ENCODE measurements at places on chromosomes 1 and 21.
A peak's percentile ranks its signal among the peaks of the same experiment; 100 is the strongest.

DNA sequence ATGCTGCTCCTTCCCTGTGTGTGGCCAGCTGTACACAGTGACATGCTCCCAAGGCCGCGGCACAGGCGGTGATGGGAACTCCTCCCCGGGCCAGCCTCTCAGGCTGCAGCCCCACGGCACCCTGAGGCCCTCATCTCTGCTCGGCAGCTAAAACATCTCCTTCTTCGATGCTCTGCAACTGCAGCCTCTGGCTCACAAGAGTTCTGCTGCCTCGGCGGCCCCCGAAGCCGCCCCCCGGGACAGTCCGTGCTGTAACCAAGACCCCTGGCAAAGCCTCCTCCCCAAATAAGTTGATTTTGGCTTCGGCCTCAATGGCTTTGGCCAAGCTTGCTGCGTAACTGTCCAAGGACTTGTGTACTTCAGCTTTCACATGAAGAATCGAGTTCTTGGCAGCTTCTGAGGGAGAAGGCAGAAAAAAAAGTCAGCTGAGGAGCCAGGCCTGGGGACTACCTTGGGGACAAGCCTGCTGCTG lies 51.3 kb downstream of the GPR161 start:
- no peak for DNase-seq

DNA sequence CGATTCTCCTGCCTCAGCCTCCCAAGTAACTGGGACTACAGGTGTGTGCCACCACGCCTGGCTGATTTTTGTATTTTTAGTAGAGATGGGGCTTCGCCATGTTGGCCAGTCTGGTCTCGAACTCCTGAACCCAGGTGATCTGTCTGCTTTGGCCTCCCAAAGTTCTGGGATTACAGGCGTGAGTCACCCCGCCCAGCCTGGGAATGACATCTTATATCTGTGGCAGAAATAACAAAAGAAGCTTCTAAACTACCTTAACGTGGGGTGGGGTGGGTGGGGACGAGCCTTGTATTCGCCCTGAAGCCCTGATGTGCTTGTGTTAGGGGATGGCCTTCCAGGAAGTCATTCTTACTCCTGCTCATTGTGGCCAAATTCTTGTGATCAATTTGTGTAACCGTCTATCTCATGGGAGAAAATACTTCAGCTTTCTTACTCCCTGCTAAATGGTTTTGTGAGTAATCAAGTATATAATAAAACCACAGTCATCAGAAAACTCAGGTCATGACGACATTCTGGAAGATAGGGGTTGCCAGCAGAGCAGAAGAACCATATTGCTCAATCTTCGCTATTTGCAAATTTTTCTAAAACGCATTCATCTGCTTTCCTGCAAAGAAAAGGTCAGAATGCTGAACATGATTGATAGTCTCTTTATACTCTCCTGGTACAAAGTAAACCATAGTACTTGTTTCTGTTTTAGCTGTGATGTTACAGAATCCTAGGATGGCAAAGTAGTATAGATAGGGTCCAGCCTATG lies 63.2 kb downstream of the DIRAS3 start:
- peak; percentile 31 for DNase-seq

GRCh38 chr1:114669562-114670082 lies at the start of gene DENND2C:
DENND2C (minus strand) TSS chr1:114670049; CDS start chr1:114625984, 44,065 bp downstream.
- no peak for DNase-seq

DNA sequence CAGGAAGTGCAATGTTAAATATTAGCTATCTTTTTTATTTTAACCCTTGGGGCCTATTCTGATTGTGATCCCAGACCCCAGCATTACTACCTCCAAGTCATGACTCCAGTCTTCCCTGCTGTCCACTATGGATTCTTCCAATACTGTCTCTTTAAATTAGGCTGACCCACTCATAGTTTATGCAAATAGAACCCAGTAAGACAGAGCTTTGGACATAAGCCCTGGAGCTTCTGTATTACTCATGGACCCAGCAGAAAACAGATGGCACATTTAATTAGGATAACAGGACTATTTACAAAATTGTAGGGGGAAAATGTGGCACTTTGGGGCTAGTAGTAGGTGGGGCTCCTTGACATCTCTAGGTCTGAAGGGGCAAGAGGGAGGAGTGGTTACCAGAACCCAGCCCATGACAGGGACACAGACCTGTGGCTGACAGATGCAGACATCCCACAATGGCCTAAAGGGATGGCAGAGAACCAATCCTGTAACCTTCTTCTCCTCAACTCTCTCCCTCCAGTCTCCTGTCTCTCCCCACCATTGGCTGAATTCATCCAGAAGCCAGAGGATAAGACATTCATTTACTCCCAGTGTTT lies 233.5 kb downstream of the OMA1 start:
- DNase-seq = no peak

GRCh38 chr1:27102134-27102706 lies 52.7 kb downstream of the SLC9A1 start:
- DNase-seq = no peak

GRCh38 chr1:171645553-171646248 lies 6.8 kb downstream of the MYOC start:
- DNase-seq = peak; percentile 43

DNA sequence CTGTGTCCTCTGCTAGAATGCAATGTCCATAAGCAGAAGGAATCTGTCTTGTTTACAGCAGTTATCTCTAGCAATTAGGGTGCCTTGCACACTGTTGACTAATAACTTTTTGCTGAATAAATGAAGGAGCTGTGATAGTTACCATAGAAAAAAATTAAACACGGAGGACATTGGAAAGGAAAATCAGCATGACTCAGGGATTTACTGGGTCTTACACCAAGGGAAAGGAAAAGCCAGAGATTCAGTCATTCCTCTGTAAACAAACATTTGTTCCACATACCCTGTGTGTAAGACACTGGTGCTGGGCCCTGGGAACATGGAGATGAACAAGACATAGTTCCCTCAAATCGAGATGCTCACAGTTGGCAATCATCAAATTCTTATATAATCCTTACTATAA lies 183.3 kb downstream of the PTGER3 start:
- peak; percentile 39 for DNase-seq

- DNase-seq = no peak
Measured at GRCh38 chr1:209628618-209629299, 23.5 kb downstream of the LAMB3 start.

GRCh38 chr1:5880630-5881405 lies 111.4 kb downstream of the NPHP4 start:
- DNase-seq = no peak

GRCh38 chr1:7896994-7897393 lies 43.6 kb downstream of the TNFRSF9 start:
- no peak for DNase-seq

DNA sequence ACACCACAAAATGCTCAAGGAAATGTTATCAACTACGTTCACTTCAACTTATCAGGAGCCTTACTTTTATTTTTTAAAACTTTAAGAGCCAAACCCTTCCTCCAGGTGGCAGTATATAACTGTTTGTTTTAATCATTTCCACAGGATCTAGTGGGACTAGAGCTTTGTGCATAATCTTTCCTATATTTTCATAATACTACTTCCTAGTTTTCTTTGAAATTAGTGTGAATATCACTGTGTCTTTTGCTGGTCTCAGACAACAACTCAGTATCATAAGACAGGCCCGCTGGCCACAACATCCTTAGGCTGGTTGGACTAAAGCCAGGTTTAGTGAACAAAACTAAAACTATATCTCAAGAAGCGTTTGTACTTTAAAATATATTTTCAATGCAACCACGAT lies 145.5 kb downstream of the TIAM1 start:
- DNase-seq = peak; percentile 21

DNA sequence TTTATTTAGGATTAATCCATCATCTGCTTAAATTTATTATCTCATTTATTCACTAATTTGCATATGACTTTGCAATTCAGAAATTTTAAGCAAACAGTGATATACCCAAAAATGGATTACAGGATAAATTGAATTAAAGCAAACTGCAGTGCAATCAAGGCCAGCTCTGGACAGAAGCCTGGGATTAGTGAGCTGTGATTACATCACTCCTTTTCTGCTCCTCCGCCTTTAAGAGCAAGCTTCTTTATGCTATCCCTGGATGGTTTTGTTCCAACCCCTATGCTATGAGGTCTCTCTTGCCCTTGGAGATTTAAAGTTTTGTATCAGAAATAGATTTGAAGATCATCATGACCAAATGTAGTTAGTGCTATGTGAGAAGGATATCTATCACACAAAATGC lies 32.6 kb downstream of the GPR52 start:
- DNase-seq = no peak

- no peak for DNase-seq
Measured at GRCh38 chr1:29240400-29240837, 4.1 kb downstream of the PTPRU start.

DNA sequence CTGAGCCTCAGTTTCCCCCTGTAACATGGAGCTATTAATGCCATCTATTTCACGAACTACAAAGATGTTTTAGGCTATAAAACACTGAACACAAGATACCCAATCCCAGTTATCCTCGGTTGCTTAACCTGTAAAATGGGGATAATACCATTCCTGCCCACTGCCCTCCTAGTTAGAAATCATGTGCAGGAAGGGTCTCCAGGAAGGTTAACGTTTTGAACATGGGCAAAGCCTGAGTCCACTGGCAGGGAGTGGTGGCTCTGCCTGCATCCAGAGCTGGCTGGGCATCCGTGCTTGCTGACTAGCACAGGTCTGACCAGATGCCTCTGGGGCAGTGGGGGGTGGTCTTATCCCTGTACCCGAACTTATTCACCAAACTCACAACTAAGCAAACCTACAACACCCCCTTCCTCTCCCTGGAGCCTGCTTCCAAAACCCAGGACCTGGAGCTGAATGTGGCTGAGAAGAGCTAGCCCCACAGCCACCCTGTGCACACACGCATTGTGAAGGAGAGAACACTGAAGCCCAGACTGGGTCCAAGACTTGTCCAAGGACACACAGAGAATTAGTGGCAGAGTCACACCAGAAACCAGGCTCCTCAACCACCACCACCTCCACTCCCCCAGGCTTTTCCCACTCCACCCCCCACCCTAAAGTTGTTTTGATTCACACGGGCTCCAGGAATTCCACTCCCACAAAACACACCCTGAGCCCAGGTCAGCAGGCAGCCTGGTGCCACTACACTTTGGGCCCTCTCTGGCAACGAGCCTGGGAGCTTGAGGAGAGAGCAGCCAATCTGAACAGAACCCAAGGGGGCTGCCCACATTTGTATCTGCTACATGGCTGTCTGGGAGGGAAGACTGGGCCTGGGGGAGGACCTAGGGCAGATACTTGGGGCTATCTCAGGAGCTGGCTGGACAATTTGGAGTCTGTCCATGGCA lies 1.6 kb downstream of the E2F2 start:
- DNase-seq = no peak

DNA sequence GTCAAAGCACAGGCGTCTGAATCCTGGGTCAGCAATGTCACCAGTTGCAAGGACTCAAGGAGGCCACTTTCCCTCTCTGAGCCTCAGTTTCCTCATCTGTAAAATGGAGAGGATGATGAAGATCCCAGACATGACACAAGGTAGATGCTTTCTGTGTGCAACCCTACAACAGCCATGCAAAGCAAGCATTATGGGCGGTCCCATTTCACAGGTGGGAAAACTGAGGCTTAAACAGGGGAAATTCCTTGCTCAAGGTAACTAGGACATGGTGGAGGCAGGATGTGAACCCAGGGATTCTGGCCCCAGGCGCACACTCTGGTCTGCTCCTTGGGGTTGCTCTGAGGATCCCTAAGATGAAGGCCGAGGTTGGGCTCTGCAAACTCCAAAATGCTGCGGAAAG lies 311.0 kb downstream of the PTPRU start:
- DNase-seq = no peak

DNA sequence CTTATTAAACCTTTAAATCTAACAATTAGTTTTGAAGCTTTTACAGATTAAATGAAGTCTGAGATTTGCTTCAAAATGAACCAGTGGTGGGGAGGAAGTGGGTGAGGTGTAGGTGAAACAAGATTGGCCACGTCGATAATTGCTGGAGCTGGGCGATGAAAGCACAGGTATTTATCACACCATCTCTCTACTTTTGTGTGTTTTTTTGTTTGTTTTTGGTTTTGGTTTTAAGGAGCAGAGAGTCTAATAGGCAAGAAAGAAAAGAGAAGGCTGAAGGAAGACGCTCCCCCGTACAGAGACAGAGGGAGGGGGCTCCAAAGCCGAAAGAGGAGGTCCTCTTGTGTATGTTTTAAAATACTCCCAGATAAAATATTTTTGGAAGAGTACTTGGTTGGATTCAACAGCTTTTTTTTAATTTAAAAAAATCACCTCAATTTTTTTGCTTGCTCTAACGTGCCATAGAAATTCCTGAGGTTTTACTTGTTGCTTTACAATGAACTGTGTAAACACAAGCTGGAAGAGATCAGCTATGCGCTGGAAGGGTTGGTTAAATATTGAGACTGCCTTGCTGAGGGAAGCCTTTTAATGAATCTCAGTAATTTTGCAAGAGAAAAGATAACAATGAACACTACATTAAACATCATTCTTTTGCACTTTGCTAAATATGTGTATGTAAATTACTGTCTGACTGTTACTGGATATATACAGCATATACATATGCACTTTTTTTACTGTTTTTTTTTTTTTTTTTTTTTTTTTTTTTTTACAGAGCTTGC lies 6.7 kb upstream of the LGALS8 start:
- DNase-seq = peak; percentile 64

DNA sequence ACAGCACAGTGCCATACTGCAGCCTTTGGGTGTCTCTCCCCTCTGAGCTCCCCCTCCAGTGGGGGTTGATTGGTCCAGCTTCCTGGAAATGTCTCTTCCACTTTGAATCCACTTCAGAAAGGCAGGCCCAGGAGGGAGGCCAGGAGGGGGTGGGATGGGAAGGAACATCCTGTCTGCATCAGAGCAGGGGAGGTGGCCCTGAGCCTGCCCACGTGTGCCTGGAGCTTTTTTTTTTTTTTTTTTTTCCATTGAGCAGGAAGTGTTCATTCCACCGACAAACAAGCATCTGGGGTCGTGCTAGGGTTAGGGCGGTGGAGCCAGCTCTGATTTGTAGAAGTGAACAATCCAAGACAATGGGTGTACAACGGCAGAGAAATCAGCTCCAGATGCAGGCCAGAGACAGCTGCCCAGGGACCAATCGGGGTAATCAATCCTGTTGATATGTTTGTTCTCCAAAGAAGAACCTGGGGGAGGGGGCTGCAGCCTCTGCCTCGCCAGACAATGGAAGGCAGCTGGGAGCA lies 93.3 kb downstream of the SSBP3 start:
- peak; percentile 58 for DNase-seq

DNA sequence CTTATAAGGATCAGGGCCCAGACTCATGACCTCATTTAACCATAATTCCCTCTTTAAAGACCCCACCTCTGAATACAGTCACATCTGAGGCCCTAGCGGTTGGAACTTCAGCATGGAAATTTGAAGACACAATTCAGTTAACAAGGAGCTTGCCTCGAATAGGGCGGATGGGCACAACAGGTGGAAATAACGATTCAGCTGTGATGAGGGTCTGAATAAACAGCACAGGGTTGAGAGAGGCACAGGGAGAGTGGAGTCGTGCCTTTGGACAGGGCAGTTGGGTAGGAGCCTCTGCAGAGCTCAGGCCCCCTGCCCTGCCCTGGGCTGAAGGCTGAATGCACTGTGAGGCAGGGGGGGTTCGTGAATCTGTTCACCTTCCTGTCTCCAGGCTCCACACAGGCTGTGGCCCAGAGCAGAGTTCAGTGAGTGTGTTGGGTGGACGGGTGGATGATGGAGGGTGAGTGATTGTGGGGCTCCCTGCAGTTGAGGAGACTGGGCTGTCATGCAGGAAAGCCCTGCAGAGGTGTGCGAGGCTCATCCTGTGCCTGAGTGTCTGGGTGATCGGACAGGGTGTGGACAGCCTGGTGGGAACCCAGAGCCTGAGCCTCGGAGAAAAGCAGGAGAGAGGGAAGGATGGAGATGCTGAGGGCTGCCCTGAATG lies 243.1 kb downstream of the FOXD2 start:
- no peak for DNase-seq
